ENCODE measurements at places on chromosomes 1 and 21. TPM values are rescaled to one million over a fixed set of nuclear protein-coding genes. Genes with fewer than 3 reads are reported as not detected.

The BSDC1 gene
- total RNA-seq, result 95.5 TPM

The F13B gene
- total RNA-seq, result not detected

DNA sequence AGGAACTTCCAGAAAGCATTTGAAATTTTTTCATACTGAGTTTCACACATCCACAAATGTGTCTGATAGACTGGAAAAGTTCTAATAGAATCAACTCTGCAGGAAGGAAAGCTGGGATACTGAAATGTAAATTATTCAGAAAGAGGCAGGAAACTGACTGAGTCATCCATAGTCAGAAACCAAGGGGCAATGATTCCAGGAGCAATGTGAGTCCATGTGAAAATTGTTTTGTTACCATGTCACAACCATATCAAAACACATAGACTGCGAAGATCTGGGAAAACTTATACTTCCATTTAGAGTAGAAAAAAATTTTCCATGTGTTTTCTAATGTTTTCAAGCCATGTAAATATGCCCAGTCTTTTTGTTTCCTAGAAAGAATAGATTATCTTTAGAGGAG lies 142.3 kb upstream of the TMPRSS15 start:
- no peaks in the 10 kb centered on the region for H3K36me3 ChIP-seq
- no peak for DNase-seq
- no peak overlapping the region for H3K4me3 ChIP-seq
- H3K27me3 ChIP-seq, result no peaks in the 10 kb centered on the region

GRCh38 chr1:3680488-3681230 lies 28.3 kb downstream of the TP73 start:
- no peak overlapping the region for H3K4me3 ChIP-seq
- H3K4me1 ChIP-seq, result no peaks in the 10 kb centered on the region
- no peak for DNase-seq
- H3K27me3 ChIP-seq, result peaks cover 4% of the 10 kb centered on the region

GRCh38 chr1:160739098-160739511 lies at the start of gene SLAMF7:
SLAMF7 (plus strand) TSS chr1:160739247; CDS start chr1:160739302, 55 bp downstream.
- H3K4me1 ChIP-seq, result no peaks in the 10 kb centered on the region
- H3K4me3 ChIP-seq, result no peak within 1 kb of the TSS
- H3K27ac ChIP-seq, result no peak within 1 kb of the TSS
- H3K27me3 ChIP-seq, result no peaks in the 10 kb centered on the region

DNA sequence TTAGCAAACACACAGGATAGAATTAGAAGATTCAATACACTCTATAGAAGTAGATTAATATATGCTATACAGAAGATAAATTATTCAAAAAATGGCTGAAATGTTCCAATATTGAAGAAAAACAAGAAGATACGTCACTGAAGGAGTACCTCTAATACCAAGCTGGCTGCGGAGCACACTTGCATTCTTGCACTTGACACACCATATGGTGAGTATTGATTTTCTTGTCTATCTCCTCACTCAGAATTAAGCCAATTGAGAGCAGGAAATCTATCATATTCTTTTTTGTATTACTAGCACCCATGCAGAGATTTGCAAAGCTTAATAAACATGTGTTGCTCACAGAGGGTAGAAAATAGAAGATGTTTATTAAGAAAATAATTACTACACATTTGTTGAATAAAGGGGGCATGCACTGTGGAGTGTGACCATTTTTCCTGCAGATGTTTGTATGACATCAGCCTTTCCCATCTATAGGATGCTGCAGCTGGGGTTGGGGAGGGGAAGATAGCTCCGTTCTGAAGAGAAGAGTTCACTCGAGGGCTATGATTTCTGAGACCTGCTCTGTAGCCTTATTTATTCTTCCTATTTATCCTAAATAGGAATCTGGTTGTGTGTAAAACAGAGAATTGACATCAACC lies 318.1 kb downstream of the HHIPL2 start:
- peaks cover 6% of the 10 kb centered on the region for H3K4me1 ChIP-seq
- H3K4me3 ChIP-seq, result no peak overlapping the region
- no peaks in the 10 kb centered on the region for H3K27me3 ChIP-seq
- no peak for DNase-seq

DNA sequence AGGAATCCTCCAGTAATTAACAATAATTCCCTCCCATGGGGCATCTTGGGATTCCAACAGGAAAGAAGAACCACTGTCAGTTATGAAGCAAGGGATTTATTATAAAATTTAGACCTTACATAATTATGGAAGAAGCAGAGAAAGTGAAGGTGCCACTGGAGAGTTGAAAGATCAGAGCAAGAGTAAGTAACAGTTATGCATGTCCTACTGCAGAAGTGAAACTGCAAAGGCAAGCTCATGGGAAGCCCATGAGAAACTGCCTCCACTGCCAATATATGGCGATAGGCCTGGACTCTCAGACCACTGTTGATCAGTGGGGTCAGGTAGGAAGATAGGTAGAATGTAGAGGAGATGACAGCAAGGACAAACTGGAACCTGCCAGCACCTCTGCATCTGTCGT lies 123.6 kb upstream of the ZNF648 start:
- no peak overlapping the region for H3K4me3 ChIP-seq
- peaks cover 7% of the 10 kb centered on the region for H3K4me1 ChIP-seq
- H3K27me3 ChIP-seq, result no peaks in the 10 kb centered on the region
- no peak overlapping the region for H3K27ac ChIP-seq
- no peak for DNase-seq
- no peaks in the 10 kb centered on the region for H3K36me3 ChIP-seq

DNA sequence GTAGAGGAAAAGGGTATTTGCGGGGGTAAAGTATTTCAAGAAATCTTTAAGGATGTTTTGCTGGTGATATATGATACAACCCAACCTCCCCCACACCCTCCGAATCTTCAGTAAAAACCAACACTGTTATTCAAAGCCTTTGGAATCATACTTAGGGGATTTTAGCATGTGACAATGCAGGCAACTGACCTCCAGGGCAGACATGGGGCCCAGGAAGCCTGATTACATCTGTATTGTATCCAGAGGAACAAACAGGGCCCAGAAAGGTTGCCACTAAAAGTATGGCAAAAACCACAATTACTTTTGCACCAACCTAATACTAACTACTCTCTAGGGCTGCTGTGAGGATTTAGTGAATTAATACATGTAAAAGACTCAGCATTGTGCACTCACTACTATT lies 43.9 kb upstream of the CNN3 start:
- no peaks in the 10 kb centered on the region for H3K27me3 ChIP-seq
- H3K27ac ChIP-seq, result no peak overlapping the region
- no peaks in the 10 kb centered on the region for H3K36me3 ChIP-seq

DNA sequence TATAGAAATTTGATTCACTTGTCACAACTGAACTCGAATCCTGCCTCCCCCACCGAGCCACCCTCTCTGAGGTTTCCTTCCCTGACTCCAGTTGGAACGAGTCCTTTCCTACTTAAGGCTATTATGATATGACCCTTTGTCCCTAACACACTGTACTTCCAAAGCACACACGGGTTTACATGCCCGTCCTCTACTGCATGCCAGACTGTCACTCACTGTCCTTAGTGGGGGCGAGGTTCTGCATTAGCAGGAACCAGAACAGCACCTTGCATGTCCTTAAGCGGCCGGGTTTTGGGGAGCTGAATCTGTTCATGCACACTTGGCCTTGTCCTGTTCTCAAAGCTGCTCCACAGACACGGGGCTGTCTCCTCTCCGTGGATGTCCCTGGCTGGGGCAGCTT lies 164.6 kb upstream of the KCNJ6 start:
- H3K27ac ChIP-seq, result no peak overlapping the region
- no peak overlapping the region for H3K4me3 ChIP-seq
- no peak for DNase-seq
- H3K4me1 ChIP-seq, result no peaks in the 10 kb centered on the region
